Psoas muscle (tissue), 8 donors: ENCODE measurements at places on chromosomes 4 and X. TPM values are rescaled to one million over a fixed set of nuclear protein-coding genes. Genes with fewer than 3 reads are reported as not detected.

GPRASP3 gene
- polyA plus RNA-seq: 2.3 TPM

GPR173 gene
- 0.08 TPM for polyA plus RNA-seq

DSPP gene
- not detected for polyA plus RNA-seq

FGF16 gene
- polyA plus RNA-seq: 0.05 TPM

KLF3 gene
- 14.7 TPM for polyA plus RNA-seq

CXCL3 gene
- polyA plus RNA-seq: 1.4 TPM
